ENCODE measurements at places on chromosomes 5 and 9. TPM values are rescaled to one million over a fixed set of nuclear protein-coding genes. Genes with fewer than 3 reads are reported as not detected.

- ATAC-seq = no peak
Observed at GRCh38 chr5:132026516-132027008, 15.1 kb upstream of the ACSL6 start.

DNA sequence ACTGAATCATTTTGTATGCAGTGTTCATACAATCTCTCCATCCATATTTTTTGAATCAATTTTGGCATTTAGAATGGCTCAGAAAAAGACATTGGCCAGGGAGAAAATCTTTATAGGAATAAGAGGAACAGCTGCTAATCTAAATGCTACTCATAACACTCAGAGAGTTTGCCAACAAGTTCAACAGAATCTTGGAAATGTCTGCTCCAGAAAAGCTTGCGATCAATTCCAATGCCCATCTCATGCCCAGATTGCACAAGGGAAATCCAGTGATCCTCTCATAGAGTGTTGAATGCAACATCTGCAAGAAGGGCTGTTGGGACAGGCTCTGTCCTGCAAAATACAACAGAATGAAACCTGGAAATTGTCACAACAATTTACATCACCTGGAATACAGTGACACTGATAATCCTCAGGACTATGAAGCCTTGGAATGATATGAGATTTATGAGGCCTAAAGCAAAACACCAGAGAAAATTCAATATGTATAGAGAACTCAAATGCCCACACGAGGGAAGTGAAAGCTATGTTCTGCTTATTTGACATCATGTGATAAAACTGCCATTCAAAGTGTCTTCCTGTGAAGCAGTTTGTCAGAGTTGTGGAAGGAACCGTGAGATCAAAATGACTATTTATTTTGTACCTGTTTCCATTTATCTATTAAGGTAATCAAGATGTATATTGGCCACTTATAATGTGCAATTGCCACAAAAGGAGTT is 190.1 kb downstream of the PARP8 start:
- no peak for ATAC-seq

GRCh38 chr5:90897618-90898017 is 339.0 kb downstream of the ADGRV1 start:
- peak; percentile 67 for ATAC-seq

- peak; percentile 61 for ATAC-seq
Observed at GRCh38 chr9:113620377-113621161, 157.0 kb downstream of the RGS3 start.

GRCh38 chr9:137762414-137763061 is 115.0 kb upstream of the CACNA1B start:
- no peak for ATAC-seq

DNA sequence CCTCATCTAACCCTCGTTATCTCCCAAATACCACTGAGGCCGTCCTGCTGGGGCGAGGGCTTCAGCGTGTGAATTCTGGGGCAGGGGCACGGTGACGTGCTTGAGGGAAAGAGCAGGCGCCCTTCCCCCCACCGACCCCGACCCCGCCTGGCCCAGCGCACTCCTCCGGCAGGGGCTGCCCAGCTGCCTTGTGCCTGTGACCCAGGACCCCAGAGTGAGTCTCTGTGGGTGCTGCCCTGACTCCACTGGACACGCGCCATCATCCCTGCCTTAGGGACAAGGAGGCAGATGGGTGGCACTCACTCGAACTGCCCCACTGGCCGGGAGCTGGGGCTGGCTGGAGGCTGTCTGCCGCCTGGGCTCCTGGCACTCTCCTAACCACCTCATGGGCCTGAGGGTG is 136.2 kb upstream of the LPCAT1 start:
- ATAC-seq = peak; percentile 18

DNA sequence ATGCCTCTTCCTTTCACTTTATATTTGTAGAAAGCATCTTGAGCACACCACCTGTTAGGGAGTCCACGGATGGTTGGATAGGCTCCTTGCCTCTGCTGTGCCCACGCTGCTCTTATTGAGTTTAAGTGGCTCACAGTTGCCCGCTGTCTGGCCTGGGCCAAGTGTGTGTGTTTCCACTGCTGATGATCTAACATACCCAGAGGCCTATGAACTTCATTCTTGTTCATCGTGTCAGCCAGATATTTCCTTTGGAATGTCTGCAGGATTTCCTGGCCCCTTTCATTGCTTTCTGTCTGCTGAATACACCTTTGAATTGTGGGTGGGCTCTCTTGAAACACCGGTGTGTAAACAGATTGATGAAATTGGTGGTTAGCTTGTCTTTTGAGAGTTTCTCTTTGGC is 46.6 kb downstream of the MVB12B start:
- no peak for ATAC-seq

- ATAC-seq = peak; percentile 88
Observed at GRCh38 chr9:130806327-130806716, 28.7 kb upstream of the ABL1 start.

DNA sequence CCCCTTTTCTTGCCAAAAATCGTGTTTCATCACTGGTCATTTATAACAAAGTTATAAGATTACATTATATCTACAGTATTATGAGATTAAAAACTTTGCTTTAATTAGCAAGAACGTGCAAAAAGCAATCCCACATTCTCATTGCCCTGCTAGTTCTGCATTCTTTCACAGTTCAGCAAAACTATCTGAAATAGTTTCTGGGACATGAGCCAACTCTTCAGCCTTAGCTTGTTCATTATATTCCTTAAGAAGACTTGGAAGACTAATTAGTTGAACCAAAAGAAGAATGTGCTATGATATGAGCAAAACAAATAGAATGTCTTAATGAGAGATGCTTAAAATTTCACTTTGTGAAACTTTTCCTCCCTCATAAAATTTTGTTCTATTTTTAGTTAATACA is 76.7 kb downstream of the ITGA1 start:
- ATAC-seq = no peak

- no peak for ATAC-seq
Observed at GRCh38 chr5:75574791-75575190, 36.5 kb upstream of the ANKDD1B start.

GRCh38 chr9:101590901-101591300 is 3.9 kb downstream of the PPP3R2 start:
- no peak for ATAC-seq

DNA sequence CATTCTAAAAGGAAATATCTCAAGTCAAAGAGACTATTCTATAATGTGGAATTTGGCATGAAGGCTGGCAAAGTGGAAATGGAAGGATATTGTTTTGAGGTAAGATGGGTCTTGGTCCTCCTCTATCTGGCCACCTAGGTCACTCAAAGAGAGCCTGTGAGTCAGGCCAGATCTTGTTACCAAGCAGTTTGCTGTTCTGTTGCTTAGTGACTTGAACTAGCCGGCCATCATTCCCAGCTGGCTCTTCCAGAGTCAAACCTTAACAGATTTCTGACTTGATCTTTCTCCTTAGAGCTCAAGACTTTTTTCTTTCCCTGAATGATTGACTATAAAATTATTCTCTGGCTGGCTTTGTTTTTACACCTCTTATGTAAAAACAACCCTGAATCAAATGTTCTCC is 136.1 kb downstream of the PDE4D start:
- no peak for ATAC-seq

- no peak for ATAC-seq
Observed at GRCh38 chr9:20271723-20272122, 350.6 kb downstream of the MLLT3 start.

DNA sequence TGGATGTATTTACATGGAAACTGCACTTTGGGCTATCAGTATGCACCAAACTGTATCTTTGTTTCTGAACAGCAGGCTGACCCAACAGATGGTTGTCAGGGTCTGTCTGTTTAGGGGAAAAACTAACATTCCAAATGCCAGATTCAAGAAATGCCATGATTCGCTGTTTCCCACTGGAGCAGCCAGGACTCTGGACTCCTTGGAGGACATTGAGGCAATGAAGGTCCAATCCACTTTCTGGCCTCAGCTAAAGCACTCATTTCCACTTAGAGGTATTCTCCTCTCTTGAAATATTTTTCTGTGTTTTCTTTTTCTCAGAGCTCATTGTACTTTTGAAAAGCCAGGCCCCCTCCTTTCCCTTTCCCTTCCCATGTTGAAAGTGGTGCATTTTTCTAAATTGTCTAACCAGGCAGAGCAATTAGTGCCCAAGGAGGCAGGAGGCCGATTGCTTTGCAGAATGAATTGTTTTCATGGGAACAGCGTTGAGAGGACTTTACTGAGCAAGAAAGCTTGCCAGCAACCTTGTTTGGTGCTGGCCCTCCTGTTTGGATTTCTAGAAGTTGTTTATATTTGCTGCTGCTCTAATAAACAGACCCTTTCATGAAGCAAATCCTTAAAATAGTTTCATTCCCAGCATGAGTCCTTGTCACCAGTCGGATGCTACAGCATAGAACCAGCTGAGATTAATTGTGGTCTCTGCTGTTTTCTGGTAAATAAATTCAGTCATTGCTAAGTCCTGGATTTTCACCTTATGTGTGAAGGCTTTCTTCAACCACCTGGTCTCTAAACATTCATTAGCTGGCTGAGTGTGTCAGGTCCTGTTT is 132.8 kb upstream of the TAF11L2 start:
- ATAC-seq = no peak

DNA sequence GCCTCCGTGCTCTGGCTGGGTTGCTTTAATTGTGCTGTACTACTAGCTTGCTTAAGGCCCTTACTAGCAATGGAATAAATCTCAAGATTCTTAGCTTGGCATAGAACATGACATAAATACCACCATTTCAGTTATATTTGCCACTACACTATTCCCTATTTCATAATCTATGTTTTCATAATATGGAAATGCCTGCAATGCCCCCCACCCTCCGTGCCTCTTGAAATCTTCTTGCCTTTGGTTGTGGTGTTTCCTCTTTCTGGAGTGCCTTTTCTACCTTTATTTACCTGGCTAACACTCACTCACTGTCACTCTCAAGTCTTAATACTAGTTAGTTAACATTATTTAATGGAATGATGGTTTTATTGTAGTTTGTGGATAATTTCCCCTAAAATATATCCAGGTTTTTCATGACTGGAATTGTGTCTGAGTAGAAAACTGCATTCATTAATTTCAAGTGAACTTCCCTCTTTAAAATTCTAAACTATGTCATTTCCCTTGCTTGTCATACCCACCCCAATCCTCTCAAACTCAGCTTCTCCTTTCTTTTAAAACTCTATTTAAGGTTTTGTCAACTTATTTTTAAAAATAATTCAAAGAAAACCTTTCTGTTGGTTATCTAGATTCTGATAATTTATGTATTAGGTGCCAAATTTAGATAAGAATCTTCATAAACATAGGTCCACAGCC is 521.7 kb upstream of the DAB2 start:
- no peak for ATAC-seq

GRCh38 chr5:32272746-32273145 is 40.0 kb downstream of the MTMR12 start:
- no peak for ATAC-seq

- ATAC-seq = no peak
Observed at GRCh38 chr5:32326216-32326772, 13.6 kb upstream of the MTMR12 start.

GRCh38 chr5:168822248-168822744 is 243.1 kb upstream of the PANK3 start:
- ATAC-seq = no peak

DNA sequence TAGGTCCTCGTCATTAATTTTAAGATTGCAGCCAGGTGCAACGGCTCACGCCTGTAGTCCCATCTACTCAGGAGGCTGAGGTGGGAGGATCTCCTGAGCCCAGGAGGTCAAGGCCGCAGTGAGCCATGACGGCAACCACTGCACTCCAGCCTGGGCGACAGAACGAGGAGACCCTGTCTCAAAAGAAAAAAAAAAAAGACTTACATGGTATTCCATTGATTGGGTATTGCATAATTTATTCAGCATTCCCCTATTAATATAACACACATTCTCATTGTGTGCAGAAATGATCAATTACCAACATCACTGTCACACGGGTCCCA is 62.9 kb downstream of the DUSP1 start:
- no peak for ATAC-seq

DNA sequence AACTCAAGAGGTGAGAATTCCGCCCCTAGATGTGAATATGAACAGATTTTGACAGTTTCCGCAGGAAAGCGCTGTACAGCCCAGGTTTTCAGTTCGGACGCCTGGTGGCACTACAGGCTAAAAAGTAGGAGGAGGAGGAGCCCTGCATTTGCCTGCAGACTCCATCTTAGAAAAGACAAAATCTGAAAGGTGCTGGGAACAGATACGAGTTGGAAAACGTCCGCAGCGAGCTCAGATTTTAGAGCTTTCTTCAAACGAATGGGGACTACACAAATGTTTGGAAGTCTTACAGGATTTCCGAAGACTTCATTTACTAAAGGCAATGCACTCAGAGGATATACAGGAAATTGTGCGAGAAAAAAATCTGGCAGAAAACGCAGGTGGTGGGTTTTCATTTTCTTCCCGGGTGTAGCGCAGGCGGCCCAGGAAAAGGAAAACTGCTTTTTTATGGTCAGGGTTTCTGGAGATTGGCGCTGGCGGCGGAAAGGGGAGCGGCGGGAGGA is 9.9 kb upstream of the PCDHB2 start:
- peak; percentile 48 for ATAC-seq

SAXO1 gene
- 0.32 TPM for total RNA-seq

SH2D3C gene
- total RNA-seq = 10.6 TPM

PCDHB3 gene
- 1.4 TPM for total RNA-seq

PIP5K1B gene
- 0.63 TPM for total RNA-seq

CSF2 gene
- total RNA-seq = not detected

CD72 gene
- total RNA-seq = 2.1 TPM

C1QTNF3 gene
- total RNA-seq = 1.6 TPM

PPP3R2 gene
- total RNA-seq = 0.17 TPM

KIF12 gene
- total RNA-seq = 1.5 TPM

SLC1A1 gene
- 13.7 TPM for total RNA-seq

DMAC1 gene
- 40.3 TPM for total RNA-seq

FBLL1 gene
- total RNA-seq = 60.0 TPM
